ENCODE measurements at places on chromosomes 11 and 22.

- DNase-seq: no peak
Measured at GRCh38 chr11:61593151-61593550, 12.3 kb upstream of the SYT7 start.

GRCh38 chr11:36352922-36353321 is 56.8 kb downstream of the PRR5L start:
- no peak for DNase-seq

DNA sequence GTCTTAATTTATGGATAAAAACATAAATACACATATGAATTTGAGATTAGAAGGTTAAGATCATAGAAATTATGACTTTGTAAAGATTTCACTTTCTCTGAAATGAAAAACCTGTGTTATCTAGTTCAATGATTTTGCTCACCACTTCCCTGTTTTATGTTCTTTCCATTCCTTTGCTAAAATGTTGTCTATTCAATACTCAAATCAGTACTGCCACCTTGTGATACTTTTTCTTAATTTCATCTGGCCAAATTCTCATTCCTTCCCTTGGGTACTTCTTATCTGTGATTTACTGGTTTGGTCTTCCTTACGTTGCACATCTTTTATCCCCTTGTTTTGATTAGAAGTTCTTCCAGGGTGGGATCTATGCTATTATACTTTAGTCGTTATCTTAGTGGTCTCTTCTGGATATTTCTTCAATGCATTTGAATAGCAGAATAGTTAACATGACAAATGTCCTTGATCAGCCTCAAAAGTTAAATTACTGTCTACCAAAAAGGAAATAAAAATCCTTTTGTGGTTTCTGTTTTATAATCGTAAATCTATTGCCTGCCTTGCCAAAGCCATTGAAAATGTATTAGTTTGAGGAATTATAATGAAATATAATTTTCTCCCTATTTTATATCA is 197.0 kb downstream of the PGR start:
- peak; percentile 21 for DNase-seq

- no peak for DNase-seq
Measured at GRCh38 chr22:28208036-28208435, 289.0 kb upstream of the PITPNB start.

GRCh38 chr11:75697906-75698581 is 19.6 kb upstream of the MOGAT2 start:
- no peak for DNase-seq

- no peak for DNase-seq
Measured at GRCh38 chr11:69240332-69241074, 53.5 kb upstream of the MYEOV start.

GRCh38 chr22:43275545-43276317 is 67.4 kb downstream of the SCUBE1 start:
- peak; percentile 94 for DNase-seq

GRCh38 chr22:27416511-27417420 is 384.8 kb downstream of the MN1 start:
- peak; percentile 30 for DNase-seq

DNA sequence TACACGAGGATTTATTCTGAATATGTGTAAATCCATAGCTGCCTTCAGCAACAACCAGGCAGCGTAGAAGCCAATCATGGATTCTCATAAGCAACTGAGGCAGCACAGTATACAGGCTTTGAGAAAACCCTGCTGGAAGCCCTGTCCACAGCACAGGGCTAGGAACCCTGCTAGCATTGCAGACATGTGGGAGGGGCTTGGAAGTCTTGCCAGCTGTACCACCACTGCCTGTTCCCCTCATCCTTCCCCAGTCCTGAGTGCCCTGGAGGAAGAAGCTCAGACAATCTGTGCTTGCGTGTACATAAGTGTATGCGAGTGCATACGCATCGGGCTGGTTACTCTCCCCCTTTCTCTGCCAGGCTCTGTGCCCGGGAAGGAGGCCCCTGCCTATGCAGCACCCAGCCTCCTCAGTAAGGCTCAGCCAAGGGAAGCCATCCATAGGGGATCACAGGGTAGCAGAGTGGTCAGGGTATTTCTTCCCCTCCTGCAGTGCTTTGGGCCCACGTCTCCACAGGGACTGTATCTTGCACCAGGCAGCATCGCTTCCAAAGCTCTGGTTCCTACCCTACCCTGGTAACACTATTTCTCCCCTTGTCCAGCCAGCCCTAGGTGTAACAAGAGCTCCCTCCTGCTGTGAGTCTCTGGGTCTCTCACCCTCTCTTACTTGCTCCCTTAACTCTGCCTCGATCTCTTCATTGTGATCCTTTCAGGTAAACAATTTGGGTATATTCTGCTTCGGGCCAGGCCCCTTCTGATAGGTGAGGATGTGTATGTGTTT is 90.5 kb downstream of the GALNT18 start:
- no peak for DNase-seq

DNA sequence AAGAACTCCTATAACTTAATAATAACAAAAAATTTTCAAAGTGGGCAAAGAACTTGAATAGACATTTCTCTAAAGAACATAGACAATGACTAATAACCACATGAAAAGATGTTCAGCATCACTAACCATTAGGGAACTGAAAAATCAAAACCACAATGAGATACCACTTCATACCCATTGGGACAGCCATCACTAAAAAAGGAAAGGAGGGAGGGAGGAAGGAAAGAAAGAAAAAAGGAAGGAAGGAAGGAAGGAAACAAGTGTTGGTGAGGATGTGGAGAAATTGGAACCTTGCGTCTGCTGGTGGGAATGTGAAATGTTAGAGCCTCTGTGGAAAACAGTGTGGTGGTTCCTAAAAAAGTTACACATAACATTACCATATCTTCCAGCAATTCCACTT is 55.8 kb downstream of the MS4A13 start:
- DNase-seq: no peak

DNA sequence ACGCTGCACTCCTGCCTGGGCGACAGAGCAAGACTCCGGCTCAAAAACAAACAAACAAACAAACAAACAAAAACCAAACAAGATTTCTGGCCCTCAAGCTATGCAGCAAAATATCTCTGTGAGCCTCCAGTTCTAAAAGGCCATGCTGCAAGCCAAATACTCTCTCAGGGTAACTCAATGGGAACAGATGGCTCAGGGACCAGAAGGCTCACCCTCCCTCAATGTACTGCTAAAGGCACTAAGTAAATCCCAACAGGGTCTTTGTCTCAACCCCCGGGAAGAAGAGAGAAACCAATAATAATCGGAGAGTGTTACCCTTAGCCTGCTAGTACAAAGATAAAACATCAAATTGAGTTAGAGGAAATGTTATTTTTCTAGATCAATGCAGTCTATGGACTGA is 119.7 kb upstream of the ZC3H12C start:
- no peak for DNase-seq

Data from kidney capillary endothelial cell (primary cell).